Colonic mucosa (tissue), 4 donors: ENCODE measurements at places on chromosomes 1 and 21. TPM values are rescaled to one million over a fixed set of nuclear protein-coding genes. Genes with fewer than 3 reads are reported as not detected.

Gene PTPN7
- total RNA-seq, result 2.9 TPM

Gene FAF1
- total RNA-seq, result 60.3 TPM

Gene SAMD11
- 3.0 TPM for total RNA-seq

GRCh38 chr1:166383635-166384346 is 217.0 kb upstream of the FAM78B start:
- no peak overlapping the region for H3K4me3 ChIP-seq
- H3K4me1 ChIP-seq, result no peaks in the 10 kb centered on the region
- no peaks in the 10 kb centered on the region for H3K27me3 ChIP-seq
- DNase-seq, result no peak
- no peak overlapping the region for H3K27ac ChIP-seq

DNA sequence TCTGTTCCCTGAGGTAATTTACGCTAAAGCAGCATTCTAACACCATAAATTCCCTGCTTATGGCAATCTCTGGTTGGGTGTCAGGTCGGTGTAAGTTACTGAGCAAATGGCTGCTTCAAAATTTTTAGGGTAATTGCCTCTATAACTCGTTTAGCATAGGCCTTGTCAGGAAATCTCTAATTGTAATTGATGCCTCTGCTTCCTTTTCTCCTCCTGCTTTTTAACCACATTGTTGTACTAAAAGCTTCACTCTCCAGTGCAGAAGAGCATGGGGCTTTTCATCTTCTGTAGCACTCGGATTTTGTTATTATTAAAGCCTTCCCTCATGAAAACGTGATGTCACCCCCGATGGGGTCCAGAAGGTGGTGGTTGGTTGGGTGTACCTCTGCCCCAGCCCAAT is 141.6 kb upstream of the NBPF11 start:
- DNase-seq, result no peak
- no peak overlapping the region for H3K4me3 ChIP-seq
- H3K4me1 ChIP-seq, result no peaks in the 10 kb centered on the region
- H3K27ac ChIP-seq, result no peak overlapping the region
- H3K36me3 ChIP-seq, result no peaks in the 10 kb centered on the region

DNA sequence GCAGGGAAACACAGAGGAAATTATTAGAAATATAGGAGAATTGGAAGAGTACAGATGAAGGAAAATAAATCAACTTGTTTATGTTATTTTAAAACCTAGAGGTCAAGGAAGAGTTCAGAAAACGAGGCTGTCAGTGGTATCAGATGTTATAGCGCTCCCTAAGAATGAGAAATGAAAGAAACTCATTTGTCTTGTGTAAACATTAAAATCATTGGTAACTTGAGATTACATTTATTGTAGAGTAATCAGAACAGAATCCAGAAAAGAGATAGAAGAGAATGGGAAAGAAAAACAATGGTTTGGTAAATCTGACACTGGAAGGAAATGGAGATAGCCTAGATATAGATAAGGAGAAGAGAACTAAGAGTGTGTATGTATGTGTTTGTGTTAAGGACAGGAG is 106.4 kb downstream of the ATF6 start:
- H3K4me1 ChIP-seq, result no peaks in the 10 kb centered on the region
- no peaks in the 10 kb centered on the region for H3K27me3 ChIP-seq
- H3K36me3 ChIP-seq, result no peaks in the 10 kb centered on the region
- H3K4me3 ChIP-seq, result no peak overlapping the region
- no peak for DNase-seq
- no peak overlapping the region for H3K27ac ChIP-seq
